Tibial nerve (tissue), 4 donors: ENCODE measurements at places on chromosomes 16 and 17. TPM values are rescaled to one million over a fixed set of nuclear protein-coding genes. Genes with fewer than 3 reads are reported as not detected.

GRCh38 chr16:66469291-66469946 is 42.3 kb downstream of the BEAN1 start:
- no peak for DNase-seq

DNA sequence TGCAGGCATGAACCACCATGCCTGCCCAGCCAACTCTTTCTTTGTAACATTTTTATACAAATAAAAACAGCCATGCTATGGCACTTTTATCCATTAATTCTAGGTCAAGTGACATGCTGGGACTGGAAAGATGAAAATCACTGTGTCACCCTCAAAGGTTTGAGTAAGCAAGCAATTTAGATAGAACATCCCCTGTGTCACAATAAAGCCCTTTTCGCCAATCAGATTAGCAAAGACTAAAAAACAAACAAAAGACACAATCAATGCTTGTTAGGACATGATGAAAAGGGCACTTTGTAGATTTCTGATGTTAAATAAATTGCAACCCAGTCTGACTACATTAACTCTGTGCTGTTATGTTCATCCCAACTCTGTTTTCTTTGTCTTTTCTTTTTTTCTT is 26.4 kb downstream of the CHP2 start:
- no peak for DNase-seq

DNA sequence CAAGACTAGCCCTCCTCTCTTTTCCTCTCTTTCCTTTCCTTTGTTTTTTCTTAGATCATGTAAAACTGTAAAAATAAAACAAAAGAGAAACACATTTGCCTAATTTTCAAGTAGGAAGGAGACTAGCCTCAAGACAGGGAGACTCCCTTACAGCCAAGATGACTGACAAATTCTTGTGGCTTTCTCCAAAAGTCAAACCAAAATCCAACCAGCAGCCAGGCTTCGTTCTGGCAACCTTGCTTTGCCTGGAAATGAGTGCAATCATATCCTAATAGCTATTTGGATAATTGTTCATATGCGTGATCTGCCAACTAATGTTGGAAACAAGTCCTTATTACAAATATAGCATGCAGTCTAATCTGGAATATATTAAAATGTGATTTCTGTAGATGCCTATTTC is 868.9 kb upstream of the SOX9 start:
- no peak for DNase-seq

DNA sequence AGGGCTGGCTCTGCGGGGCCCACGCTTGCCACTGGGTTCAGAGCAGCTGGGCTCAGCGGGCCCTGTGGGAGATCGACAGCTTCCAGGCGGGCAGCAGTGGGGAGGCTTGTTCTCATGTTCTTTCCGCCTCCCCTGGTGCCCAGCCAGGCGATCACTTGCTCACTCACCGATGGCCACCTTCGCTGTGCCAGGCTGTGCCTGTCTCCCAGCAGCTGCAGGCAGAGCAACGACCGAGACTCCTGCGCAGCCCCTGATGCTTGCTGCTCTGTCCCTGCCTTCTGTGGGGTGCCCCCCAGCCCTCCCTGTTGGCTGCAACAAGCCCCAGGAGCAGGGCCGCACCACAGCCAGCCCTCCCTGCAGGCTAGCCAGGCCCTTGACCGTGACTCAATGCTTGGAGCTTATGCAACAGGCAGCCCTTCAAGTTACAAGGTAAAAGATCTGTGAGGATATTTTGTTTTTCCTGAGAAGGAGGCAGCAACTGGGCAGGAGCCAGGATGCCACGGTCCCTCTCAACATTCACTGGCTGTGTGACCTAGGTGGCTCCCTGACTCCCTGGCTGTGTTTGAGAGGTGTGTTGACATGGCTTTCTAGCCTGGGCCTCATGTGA is 9.6 kb upstream of the SPNS2 start:
- no peak for DNase-seq

TP53TG3F gene
- total RNA-seq = not detected
